ENCODE measurements at places on chromosomes 5 and 9.

DNA sequence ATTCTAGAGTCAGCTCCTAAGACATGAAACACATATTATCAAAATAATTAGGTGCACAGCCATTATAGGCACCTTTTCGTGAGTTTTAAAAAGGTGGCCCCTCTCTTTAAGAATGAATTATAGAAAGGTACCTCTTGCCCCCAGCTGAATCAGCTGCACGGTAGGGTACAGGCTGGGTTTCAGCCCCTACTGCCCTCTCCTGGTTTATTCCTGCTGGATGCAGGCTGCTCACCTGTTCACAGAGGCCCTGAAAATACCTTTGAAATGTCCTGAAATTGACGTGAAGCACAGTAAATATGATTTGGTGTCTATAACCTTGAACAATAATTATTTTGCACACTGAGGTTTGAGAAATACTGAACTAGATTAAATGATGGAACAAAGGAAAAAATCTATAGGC is 504.8 kb upstream of the SGCD start:
- DNase-seq, result no peak

- no peak for DNase-seq
These were observed 84.9 kb upstream of the IL7R start for GRCh38 chr5:35771839-35772238.

GRCh38 chr5:176379881-176380280 is 8.5 kb downstream of the NOP16 start:
- DNase-seq, result no peak

DNA sequence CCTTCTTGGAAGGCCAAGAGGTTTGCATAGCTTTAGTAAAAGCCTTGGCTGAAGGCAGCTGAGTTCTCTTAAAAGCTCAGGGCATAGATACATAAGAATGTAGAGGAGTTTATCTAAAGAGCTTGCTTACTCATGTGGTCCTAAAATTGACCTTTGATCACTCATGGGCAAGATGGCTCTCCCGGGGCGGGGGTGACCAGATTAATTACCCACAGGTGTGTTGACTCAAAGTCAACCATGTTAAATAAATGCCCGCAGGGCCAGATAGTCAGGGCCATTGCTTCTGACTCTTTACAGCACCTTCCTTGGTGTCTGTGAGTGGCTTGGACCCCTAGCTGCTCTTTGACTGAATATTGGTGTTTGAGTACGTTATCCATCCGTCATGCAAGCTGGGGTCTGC is 33.1 kb upstream of the GHR start:
- no peak for DNase-seq

GRCh38 chr5:111211341-111211740 is 12.8 kb upstream of the CAMK4 start:
- no peak for DNase-seq

GRCh38 chr5:111756581-111757354 is at the start of gene NREP:
TSS of gene NREP (minus strand) at chr5:111757194. CDS start at chr5:111755772, 1,422 bp downstream.
- DNase-seq, result no peak
